ENCODE measurements at places on chromosomes 16 and 17.

DNA sequence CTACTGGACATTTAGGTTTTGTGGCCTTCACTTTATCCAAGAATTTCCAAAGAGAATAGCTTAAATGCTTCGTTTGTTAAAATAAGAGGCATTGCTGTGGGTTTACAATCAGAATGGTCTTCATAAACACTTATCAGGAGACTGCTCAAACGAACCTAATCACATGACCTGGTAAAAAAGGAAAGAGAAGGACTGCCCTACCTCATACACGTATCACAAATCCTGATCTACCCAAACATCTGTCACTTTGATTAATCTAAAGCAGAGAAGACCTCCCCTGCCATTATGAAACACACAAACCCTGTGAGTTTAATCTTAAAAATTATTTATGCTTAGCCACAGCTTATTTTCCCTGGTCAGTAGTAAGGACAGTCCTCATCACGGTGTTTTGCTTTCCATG is 76.6 kb downstream of the PARN start:
- DNase-seq = no peak

DNA sequence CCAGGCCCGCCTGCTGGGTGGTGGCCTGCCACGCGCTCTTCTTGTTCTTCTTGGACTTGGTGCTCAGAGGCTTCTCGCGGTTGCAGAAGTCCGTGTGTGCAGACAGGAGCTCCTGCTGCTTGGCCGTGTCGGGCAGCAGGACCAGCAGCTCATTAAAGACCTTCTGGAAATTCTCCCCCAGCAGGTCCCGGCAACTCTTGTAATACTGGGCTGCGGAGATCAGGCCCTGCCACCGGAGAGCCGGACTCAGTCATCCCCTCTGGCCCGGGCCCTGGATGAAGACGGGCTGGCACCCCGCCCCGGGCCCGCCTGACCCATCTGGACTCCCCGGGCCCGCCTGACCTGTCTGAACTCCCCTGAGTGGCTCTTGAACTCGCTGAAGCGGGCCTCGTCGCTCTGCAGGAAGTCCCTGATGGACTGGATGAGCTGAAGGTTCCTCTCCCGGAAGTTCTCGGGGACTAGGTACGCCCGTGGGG is 8.6 kb downstream of the SYNGR3 start:
- DNase-seq = no peak

DNA sequence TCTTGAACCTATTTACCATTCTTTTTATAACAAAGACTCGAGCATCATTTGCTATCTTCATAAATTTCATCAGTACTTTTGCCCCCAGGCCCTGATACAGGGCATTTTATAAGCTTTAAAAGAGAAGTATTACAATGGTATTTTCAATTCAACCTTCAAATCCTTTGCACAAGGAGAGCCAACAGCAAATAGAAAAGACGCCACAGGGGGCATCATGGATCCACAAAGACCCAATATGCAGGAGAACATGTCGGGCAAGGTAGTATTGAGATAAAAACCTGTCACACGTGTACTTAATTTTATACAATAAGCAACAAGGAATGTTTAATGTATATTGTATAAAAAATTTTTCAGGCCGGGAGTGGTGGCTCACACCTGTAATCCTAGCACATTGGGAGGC is 10.2 kb downstream of the MAP3K14 start:
- DNase-seq = no peak

GRCh38 chr17:36705283-36705795 is 104.0 kb downstream of the MRM1 start:
- DNase-seq = no peak

- no peak for DNase-seq
Observed at GRCh38 chr17:46916623-46917022, 6.3 kb upstream of the GOSR2 start.

Measured in GM19239 (cell line).